ENCODE measurements at places on chromosomes 5 and 9. TPM values are rescaled to one million over a fixed set of nuclear protein-coding genes. Genes with fewer than 3 reads are reported as not detected.

NMUR2 gene
- total RNA-seq: 178 TPM

HRH2 gene
- total RNA-seq: not detected

COL15A1 gene
- not detected for total RNA-seq

NME5 gene
- total RNA-seq: 3.9 TPM

MYOZ3 gene
- total RNA-seq: not detected

PCDHA11 gene
- 0.64 TPM for total RNA-seq

CSF2 gene
- not detected for total RNA-seq

LCN10 gene
- total RNA-seq: 0.33 TPM

SPINK6 gene
- total RNA-seq: not detected

BNIP1 gene
- 13.6 TPM for total RNA-seq

FBP2 gene
- total RNA-seq: not detected

TMEM171 gene
- 18.4 TPM for total RNA-seq

FAT2 gene
- not detected for total RNA-seq

TSLP gene
- 0.20 TPM for total RNA-seq

FAM200C gene
- 7.5 TPM for total RNA-seq

NDFIP1 gene
- total RNA-seq: 70.1 TPM

CDHR2 gene
- total RNA-seq: 13.3 TPM

CDKN2B-AS1 gene
- 8.9 TPM for total RNA-seq

PCDHGA11 gene
- 2.3 TPM for total RNA-seq

Measured in Calu3 (cell line).